ENCODE measurements at places on chromosomes 2 and 18.

DNA sequence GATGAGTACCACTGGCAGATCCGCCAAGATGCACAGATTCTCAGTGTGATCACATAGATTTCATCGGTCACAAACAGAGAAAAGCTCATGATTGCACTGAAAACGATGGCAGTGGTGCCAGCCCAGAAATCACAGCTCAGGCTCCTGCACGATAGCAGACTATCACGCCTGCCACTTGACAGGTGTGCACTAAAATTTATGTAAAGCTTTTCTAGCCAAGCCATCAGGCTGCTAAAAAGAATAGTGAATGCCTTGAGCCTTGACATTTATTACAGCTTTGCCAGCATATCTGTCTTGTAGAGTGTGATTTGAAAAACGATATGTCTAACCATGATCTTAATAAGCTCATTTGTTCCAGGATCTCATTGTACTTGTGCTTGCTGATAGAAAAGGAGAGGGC lies 409.5 kb upstream of the CWC22 start:
- DNase-seq = no peak

- no peak for DNase-seq
These were observed 3.6 kb downstream of the LRRTM1 start for GRCh38 chr2:80300954-80301353.

DNA sequence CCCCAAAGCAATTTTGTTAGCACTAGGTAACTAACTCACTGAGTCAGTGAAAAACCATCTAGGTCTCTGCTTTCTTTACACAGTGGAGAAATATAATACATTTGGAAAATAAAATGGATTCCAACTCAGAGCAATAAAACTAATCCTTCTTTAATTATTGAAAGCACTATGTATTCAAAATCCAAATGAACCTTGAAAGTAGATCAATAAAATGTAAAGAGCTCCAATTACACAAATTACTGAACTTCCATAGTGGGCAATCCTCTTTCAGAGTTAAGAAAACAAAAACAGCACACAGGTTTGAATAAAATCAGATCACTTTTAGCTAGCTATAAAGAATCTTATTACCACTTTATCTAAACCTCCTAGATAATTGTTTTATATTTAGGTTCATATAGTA lies 208.1 kb downstream of the NR4A2 start:
- no peak for DNase-seq

DNA sequence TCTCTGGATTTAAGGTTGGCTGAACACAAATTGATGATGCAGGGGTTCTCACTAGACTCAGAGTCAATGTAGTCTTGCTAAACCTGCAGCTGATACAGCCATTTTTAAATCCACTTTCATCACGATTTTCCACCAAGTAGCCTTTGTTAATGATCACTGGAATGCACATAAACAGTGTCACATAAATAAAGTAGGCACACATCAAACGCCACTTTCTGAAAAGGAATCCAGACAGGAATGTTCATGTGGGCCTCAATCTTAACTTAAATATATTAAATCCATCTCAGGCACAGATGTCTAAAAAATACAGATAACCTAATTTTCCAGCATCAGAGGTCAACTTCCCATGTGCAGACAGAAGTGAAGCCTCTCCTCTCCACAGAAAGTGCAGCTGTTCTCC lies 58.3 kb downstream of the LAMA1 start:
- DNase-seq = no peak

- DNase-seq = no peak
These were observed 180.3 kb downstream of the ZBTB7C start for GRCh38 chr18:48228841-48229240.

DNA sequence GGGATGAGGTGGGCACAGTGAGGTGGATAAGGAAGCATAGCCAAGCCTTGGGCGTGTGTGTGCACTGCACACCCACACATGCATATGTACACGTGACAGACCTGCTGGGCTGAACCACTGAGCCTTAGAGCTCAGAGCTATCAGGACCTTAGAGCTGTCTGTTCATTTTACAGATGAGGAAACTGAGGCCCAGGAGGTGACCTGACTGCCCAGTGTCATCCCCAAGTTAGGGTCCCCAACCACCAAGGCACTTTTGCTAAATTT lies 8.2 kb upstream of the SNED1 start:
- no peak for DNase-seq

GRCh38 chr2:100984892-100985307 lies 17.2 kb upstream of the RPL31 start:
- DNase-seq = peak; percentile 81

- no peak for DNase-seq
These were observed 226.0 kb upstream of the PXDN start for GRCh38 chr2:1970341-1970740.

- DNase-seq = no peak
These were observed 44.9 kb downstream of the APLF start for GRCh38 chr2:68512326-68512725.

DNA sequence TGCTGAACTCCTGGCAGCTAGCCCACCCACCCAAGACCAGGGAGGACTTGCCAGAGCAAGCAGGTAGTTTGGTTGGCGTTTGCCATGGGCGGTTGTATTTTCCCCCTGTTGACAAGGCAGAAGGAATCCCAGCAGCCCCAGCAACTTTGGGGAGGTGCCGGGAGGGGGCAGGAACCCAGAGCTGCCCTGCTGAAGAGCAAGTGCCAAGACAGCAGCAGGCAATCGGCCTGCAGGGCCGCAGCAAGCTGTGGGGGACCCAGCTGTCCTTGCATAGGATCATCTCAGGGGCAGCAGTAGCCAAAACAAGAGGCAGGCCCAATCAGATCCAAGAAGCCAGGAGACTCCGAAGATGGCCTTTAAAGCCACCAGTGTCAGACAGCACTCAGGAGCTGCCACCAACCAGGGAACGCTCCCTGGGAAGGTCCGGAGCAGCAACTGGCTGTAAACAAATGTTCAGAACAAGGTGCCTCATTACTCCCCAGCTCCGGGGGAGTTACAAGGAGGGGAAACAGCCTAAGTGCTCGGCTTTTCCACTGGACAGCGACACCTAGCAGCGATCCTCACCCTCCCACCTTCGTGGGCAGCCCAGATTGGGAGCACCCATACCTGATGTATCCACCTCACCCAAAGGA lies 2.1 kb downstream of the ST8SIA5 start:
- DNase-seq = no peak

Data from stimulated activated CD4-positive, alpha-beta T cell treated with anti-CD3 and anti-CD28 coated beads, Interleukin-4, amount 100 ng/mL, for 1 hour (primary cell).